Stimulated activated CD4-positive, alpha-beta T cell treated with anti-CD3 and anti-CD28 coated beads, Interleukin-15, amount 100 ng/mL, for 1 hour (primary cell): ENCODE measurements at places on chromosomes 12 and 14.
A peak's percentile ranks its signal among the peaks of the same experiment; 100 is the strongest.

DNA sequence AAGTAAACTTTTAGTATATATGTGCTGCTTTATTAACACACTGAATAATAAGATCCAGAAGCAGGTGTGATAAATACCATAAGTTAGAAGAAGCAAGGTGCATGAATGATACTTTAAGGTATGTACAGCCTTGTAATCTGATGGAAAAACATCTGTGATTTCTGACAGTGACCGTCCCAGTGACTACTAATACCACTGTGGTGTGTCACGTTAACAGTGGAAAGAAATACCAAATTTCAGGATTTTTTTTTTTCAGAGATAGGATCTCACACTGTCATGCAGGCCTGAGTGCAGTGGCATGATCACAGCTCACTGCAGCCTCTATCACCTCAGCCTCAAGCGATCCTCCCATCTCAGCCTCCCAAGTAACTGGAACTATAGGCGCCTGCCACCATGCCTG lies 21.5 kb downstream of the SDS start:
- DNase-seq, result no peak

- DNase-seq, result no peak
These were observed 133.2 kb downstream of the RAD51B start for GRCh38 chr14:67952786-67953185.

DNA sequence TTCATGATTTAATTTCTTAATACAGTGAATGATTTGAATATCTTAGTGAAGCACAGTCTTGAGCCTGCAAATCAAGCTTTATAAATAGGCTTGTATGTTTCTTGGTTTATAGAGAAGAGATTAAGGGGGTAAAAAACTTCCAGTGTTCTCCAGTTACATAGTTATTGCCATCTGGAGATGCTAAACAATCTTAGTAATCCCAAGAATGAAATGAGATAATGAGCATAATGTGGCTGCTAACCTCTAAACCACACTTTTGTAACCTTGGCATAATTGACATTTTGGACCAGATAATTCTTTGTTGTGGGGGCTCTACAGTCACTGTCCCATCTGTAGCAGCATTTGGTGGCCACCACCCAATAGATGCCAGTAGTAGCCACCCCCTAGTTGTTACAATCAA lies 316.8 kb downstream of the CCDC91 start:
- DNase-seq, result no peak

DNA sequence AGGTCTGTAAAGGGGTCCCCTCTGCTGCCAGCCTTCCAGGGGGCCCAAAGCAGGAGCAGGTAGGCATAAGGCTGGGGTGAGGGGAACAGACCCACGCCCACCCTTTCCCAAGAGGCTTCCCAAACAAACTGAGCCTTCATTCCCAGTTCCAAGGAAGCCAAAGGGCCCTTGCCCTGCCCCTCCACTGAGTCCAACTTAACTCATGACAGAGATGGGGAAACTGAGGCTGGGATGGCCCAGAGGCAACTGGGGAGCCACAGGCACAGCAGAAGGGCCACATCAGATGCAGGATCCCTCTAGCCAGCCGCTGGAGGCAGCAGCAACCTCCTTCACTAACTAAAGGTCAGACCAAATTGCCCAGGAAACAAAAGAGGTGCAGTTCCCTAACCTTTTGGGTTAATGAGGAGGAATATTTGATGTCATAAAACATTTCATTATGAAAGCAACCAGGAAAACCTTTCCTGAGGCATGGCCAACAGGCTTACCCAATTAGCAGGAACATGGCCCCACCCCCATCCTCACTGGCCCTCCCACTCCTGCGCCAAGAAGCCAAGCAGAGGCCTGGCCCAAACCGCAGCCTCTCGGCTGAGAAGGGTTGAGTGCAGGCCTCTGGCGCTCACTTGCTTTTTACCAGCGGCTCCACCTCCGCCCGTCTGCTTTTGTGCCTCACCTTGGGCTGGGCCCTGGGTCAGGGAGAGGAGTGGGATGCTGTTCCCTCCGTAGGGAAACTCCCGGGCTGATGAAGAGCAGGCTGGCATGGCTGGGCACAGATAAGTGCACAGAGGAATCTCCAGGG lies 293.5 kb upstream of the RTL1 start:
- DNase-seq, result no peak

DNA sequence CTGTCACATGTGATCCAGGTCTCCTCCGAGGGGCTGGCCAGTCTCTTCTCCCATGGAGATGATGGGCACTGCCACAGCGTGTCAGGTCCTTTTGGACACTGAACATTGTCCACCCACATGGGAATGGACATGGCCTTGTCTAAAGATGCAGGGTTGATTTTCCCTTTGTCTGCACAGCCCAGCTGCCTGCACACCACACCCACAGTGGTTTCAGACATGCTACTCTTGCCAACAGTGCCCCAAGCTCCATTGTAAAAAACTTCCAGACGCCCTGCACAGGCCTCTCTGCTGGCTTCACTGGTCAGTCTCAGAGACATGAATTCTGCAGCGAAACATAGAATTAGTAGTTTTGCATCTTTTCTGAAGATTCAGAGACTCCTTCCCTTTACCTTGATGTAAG lies 18.5 kb downstream of the CD163 start:
- DNase-seq, result no peak

- DNase-seq, result peak; percentile 38
These were observed 11.2 kb downstream of the ESRRB start for GRCh38 chr14:76386944-76387782.

DNA sequence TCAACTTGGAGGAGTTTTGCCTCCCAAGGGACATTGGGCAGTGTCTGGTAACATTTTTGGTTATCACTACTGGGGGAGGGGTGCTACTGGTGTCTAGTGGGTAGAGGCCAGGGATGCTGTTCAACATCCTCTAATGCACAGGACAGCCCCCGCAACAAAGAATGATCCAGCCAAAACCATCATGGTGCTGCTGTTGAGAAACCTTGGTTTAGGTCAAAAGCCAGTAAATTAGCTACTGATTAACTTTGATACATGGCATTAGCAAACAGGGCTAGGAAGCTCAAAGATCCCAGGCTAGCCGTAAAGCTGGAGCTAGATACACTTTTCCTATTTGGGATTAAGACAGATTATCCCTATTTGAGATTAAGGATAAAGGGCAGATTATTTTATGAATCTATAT lies 8.8 kb downstream of the ALKBH2 start:
- no peak for DNase-seq

DNA sequence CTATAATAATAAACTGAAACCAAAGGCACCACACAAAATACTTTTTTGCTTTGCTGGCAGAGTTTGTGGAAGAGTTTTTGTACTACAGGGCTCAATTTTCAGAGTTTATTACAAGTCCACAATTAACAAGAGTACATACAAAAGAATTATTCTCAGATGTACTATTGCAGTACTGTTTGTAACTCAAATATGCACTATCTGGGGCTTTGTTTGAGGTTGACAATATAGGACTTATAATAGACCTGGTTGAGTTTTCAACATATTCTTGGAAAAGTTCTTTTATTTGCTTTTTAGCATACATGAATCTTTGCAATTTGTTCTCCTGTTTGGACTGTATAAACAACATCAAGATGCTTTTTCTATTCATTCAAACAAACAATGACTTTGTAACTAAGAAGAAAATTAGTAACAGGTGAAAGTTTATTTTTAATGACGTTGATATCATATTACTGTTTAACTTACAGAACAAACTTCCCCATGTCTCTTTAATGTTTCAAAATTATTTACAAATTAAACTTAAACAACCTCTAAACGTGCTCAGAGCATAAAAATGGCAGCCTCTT lies 407.4 kb upstream of the PRICKLE1 start:
- no peak for DNase-seq

DNA sequence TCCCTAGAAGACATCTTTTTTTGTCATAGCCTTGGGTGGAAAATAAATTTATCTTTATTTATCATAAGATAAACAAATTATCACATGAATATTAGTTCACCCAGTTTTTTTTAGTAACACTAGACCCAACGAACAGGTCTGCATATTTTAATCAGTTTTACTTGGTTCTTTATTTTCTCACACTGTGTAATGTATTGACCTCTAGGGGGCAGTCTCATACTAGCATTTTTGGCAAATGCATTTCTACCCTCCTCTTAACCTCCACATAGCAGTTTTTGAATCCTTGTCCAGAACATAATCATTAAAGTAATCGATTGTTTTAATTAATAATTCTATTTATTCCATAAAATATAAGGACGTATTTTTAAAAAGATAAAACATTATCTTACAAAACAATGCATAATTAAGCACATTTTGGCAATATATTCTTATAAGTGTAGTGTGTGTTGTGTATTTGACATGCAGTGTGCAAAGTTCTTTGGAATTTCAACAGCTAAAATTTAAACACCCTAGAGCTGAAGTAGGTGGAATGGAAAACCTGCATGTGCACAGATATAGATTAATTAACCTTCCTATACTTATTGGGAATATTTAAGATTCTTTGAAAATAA lies 31.6 kb upstream of the PTPRQ start:
- no peak for DNase-seq

GRCh38 chr12:54018468-54018984 lies 9.7 kb upstream of the HOXC6 start:
- DNase-seq, result no peak

GRCh38 chr14:58739674-58740073 lies 101.9 kb downstream of the DACT1 start:
- DNase-seq, result no peak

- no peak for DNase-seq
These were observed 179.2 kb downstream of the PTPN11 start for GRCh38 chr12:112597986-112598385.

GRCh38 chr12:116164250-116165035 lies 113.0 kb downstream of the MED13L start:
- DNase-seq, result no peak

DNA sequence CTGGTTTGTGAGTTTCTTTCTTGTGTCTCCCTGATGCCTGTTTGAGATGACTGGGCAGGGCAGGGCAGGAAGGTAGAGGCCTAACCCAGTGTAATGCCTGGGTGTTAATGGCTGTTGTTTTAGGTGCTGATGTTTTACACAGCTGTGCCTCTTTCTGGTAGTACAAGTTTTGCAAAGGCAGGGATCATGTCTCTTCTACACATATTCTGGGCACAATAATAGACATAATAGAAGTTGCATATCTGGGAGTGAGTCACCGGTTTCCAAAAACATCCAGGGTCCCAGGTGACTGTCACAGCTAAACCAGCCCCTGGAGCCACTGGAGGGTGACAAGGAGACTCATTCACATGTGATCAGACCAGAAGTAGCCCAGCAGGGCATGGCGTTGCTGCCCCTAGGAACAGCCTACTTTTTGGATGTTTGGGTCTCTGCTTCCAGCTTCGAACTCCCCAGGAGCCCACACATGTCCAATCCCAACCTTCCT lies 18.1 kb downstream of the TPCN1 start:
- DNase-seq, result no peak

- DNase-seq, result no peak
These were observed 20.0 kb upstream of the FICD start for GRCh38 chr12:108495054-108495453.

DNA sequence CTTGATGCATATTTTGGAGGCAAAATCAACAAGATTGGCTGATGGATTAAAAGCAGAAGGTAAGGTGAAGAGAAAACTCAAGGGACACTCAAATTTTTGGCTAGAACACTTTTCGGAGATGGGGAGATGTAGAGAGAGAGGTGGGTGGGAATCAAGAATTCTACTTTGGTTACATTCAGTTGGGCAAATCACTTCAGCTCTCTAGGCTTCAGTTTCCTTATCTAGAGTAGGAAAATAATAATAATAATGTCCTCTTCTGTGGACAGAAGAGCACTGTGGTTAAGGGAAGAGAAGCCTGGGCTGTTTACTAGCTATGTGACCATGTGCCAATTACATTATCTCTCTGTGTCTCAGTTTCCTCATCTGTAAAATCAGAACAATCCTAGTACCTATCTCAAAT lies 23.4 kb upstream of the DHRS2 start:
- DNase-seq, result no peak

DNA sequence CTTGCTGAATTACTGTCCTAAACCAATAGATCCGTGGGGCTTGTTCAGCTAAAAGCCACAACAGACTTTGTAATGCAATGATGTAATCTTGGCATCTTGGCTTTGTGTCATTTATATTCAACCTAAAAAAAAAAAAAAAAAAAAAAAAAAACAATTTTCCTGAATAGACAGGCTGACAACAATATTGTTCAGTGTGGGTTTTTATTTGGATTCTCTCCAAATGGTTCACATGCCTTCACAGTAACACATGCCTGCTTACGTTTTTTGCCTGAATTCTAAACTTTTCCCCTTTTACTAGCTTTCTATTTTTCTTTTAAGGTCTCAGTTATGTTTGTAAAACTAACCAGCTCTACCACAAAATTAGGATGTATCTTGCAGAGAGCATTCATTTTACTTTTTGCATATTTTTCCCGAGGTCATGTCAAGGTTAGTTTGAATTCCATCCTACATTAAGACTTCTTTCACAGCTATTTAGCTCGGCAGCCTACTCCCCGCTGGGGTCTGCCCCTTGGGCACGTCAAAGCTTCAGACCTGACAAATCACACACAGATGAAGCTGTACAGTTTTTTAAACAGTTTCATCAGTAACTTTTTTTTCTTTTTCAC lies 213.7 kb upstream of the NPAS3 start:
- DNase-seq, result no peak

DNA sequence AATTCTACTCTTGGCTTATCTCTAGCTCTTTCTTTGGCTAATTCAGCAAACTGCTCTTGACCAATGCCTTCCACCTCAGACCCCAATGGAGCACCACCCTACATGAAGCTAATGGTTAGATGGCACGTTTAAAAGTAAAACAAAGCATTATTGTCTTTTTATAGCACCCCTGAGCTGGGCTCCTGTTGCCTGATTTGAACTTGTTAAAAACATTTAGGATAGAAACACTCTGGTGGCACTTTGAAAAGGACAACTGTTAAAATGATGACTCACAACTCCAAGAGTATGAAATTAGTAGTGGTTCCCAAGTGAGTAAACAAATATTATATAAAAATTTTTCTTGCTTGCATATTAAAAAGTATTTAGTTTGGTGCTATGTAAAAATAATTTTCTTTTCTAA lies 299.6 kb upstream of the DCN start:
- DNase-seq, result no peak

DNA sequence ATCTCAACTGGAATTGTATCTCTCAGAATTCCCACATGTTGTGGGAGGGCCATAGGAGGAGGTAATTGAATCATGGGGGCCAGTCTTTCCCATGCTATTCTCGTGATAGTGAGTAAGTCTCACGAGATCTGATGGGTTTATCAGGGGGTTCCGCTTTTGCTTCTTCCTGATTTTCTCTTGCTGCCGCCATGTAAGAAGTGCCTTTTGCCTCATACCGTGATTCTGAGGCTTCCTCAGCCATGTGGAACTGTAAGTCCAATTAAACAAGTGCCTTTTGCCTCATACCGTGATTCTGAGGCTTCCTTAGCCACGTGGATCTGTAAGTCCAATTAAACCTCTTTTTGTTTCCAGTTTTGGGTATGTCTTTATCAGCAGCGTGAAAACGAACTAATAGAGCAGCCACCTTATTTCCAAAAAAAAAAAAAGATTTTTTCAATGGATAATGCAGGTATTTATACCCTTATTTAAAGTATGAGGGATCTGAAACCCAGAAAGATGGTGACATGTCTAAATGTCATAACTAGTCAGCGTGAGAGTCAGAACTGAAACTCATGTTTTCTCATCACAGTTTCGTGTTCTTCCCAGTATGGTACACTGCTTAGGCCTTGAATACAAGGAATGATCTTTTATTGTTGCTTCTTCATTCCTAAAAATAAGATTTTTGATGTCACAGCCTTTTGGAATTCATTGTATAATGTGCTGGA lies 89.6 kb downstream of the ERC1 start:
- no peak for DNase-seq

GRCh38 chr12:20194171-20194570 lies 174.2 kb upstream of the PDE3A start:
- DNase-seq, result no peak
